ENCODE measurements at places on chromosomes 12 and 14.

- DNase-seq: no peak
Measured at GRCh38 chr12:114884575-114884974, 200.6 kb upstream of the TBX3 start.

DNA sequence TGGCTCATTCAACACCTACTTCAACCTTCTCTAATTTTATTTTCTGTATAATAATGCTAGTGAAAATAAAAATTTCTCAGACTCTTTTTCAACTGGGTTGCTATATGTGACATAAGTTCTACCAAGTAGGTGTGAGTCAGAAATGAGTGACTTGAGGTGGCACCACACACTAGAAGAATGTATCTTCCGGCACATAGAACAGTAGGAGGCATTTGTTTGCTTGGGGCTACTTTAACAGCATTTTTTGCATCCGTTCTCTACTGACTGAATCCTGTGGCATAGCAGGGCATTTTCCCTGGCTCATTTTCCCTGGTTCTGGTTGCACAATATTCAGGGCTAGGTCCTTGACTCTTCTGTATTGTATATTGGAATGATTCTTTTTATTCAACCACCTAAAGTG is 194.0 kb upstream of the SLC16A7 start:
- DNase-seq: no peak

GRCh38 chr12:117486840-117487659 is 125.6 kb upstream of the NOS1 start:
- DNase-seq: peak; percentile 94

DNA sequence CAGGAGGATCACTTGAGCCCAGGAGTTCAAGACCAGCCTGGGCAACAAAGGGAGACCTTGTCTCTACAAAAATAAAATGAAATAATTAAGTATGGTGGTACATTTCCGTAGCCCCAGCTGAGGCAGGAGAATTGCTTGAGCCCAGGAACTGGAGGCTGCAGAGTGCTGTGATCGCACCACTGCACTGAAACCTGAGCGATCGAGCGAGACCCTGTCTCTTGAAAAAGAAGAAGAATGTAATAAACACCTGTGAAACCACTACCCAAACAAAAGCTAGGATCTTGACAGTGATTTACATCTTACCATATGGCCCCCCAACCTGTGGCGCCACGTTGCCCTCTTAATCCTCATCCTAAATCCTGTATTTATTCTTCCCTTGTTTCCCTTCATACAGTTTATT is 5.7 kb upstream of the DTX1 start:
- no peak for DNase-seq

- DNase-seq: peak; percentile 59
Measured at GRCh38 chr12:79933532-79934264, 1.2 kb downstream of the PPP1R12A start.

DNA sequence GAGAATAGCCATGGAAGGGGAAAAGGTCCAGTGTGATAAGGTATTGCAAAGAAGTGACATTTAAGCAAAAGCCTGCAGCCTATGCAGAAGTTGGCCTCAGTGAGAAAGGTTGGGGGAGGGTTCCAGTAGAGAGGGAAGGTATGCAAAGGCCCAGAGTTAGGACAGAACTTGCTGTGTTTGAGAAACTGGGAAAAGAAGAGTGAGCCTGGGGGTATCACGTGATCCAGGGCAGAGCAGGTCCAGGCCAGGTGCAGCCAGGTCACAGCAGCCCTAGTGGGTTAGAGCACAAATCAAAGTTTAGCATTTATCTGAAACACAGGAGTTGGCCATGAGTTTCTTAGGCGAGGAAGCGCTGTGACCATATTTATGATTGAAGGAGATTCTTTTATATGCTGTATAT is 1.6 kb downstream of the SERPINA5 start:
- DNase-seq: no peak

- no peak for DNase-seq
Measured at GRCh38 chr12:12725956-12726554, 8.9 kb downstream of the CDKN1B start.
